ENCODE measurements at places on chromosomes 16 and 17.

- DNase-seq: no peak
These were observed 47.9 kb downstream of the WDR59 start for GRCh38 chr16:74936902-74937560.

DNA sequence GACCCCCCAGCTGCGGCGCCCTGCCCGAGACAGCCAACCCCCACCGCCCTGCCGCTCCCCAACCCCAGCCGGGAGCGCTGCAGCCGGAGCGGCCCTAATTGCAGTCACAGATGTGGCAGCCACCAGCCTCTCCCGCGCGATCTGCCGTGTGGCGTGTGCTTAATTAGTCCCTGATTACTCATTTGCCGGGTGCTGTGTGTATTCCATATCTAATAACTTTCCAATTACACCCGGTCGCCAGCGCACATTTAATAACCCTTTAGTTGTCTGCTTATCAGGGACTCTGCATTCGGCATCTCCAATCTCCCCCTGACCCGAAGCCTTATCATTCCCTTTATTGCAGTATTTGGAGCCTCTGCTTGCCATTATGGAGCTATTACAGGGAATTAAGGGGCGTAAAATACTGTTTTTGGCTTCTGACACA is 236.7 kb upstream of the CIBAR2 start:
- no peak for DNase-seq

- no peak for DNase-seq
These were observed 15.4 kb upstream of the ERN1 start for GRCh38 chr17:64145375-64145750.

GRCh38 chr16:69431948-69432468 is 7.6 kb downstream of the CYB5B start:
- DNase-seq: no peak

DNA sequence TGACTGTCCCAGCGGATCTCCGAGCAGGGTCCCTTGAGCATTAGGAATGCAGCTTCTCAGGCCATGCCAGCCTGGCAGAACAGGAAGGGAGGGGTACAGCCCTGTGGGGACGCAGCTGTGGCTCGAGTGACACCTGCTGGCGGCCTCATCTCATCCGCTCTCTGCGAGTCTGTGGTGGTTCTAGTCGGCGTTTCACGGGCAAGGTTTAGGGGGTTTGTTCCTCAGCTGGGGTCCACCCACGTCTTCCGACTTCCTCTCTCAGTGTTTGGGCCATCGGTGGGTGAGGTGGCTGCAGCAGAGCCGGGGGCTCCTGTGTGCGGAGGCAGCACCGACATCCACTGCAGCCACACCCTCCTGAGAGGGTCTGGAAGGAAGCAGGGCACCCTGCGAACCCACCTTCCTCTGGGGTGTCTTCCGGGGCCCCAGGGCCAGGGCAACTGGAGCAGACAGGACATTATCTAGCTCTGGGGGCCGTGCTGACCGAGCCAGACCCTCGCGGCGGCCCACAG is 33.3 kb downstream of the JPH3 start:
- peak; percentile 61 for DNase-seq

- no peak for DNase-seq
These were observed 44.4 kb upstream of the IRX6 start for GRCh38 chr16:55279598-55279997.

DNA sequence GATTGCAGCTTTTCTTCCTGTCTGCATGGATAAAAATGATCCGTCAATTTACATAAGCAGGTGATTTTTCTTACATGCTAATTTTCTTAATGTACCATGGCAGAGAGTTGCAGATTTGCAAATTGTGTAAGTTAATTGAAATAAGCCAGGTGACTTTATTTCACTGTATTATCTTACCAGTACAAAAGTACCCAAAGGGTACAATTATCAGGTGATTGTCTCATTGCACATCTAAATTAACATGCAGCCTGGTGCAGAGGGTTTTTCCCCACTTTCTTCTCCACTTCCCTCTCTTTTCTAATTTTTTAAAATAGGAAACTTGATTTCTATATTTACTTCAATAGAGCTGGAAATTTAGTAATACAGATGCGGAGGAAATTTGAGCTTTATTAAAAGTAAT is 11.2 kb downstream of the NLK start:
- no peak for DNase-seq

DNA sequence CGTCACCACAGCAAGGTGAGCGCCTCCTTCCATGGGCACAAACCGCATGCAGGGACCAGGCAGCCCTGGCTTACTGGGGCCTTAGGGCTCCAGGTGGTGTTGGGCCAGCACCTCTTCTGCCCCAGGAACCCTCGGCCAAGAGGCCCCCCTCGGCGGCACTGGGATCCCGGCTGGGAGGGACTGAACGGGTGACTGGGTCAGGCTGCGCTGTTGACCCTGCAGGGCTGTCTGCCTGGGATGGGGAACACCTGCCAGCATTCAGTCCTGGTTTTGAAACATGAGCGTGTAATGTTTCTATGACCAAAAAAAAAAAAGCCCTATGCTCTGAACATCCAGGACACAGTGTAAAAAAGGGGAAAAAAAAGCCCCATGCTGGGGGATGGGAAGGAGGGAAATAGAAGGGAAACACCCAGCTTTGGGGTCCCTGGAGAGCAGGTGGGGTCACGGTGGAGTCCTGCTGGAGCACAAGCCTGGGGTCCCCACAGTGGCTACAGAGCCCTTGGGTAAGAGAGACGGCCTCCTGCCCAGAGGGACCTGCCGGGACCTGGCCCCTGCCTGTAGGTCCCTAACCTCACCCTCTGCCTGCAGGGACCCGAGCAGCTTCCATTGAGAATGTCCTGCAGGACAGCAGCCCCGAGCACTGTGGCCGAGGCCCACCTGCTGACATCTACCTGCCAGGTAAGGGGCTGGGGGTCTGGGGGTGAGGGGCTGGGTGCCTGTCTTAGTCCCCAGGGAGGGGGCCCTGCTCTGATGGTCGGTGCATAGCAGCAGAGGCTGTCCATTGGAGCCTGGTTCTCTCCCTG is 9.9 kb upstream of the NUDT16L1 start:
- DNase-seq: no peak

DNA sequence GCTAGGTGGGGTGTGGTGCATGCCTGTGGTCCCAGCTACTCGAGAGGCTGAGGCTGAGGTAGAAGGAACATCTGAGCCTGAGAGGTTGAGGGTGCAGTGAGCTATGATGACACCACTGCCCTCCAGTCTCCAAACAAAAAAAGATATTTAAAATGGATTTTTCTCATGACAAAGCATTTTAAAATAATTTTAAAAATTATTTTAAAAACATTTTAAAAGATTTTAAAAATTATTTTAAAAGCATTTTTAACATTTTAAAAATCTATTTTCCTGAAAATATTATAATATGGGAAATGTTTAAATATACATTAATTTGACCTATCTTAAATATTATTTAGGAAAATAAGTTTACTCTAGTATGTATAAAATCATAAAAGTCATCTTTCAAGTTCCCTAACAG is 26.8 kb downstream of the MED13 start:
- DNase-seq: no peak

- no peak for DNase-seq
These were observed 28.2 kb downstream of the AXIN2 start for GRCh38 chr17:65533056-65533745.

DNA sequence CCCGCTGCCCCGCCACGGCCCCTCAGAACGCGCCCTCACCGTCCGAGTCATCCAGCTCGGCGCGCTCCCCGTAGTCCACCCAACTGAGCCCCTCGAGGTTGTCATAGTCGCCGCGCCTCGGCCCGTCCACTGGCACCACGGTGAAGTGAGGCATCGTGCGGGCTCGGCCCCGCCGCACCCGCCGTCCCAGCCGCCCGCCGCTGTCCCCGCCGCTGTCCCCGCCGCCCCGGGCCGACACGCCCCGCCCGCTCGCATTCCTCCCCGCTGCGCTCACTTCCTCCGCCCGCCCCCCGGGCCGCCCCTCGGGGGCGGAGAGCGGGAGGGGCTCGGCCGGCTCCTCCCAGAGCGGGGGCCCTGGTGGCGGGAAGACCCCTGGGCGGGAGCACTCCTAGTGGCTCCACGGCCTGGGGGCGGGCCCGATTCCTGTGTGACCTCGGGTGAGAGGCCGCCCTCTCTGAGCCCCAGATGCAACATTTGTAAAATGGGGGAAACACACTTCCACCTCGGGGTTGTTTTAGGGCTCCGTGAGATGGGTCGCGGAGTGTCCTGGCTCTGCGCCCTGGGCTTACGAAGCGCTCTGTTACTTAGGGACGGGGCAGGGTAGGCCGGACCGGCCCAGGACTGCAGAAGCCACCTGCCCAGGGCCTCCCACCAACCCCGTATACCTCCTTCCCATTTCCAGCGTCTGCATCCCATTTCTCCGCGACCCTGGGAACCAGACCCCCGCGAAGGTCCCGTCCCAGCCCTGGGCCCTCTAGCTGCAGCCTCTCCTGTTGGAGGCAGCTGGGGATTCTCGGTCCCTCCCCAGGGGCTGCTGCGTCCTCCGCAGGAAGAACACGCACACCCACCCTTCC is at the start of gene SLC12A4:
Gene SLC12A4 (minus strand): TSS at position 238 of the 854 bp plus-strand sequence. CDS start 84 bp downstream, at position 154.
- peak; percentile 67 for DNase-seq

GRCh38 chr17:55201308-55201932 is 63.3 kb upstream of the HLF start:
- DNase-seq: no peak

- no peak for DNase-seq
These were observed 27.7 kb downstream of the NECAB2 start for GRCh38 chr16:83995754-83996153.

- no peak for DNase-seq
These were observed 44.6 kb downstream of the SOX8 start for GRCh38 chr16:1026057-1026783.

- peak; percentile 26 for DNase-seq
These were observed 5.5 kb upstream of the SLC25A35 start for GRCh38 chr17:8300627-8301242.

GRCh38 chr17:8371786-8372185 is 4.7 kb downstream of the KRABD2 start:
- no peak for DNase-seq

DNA sequence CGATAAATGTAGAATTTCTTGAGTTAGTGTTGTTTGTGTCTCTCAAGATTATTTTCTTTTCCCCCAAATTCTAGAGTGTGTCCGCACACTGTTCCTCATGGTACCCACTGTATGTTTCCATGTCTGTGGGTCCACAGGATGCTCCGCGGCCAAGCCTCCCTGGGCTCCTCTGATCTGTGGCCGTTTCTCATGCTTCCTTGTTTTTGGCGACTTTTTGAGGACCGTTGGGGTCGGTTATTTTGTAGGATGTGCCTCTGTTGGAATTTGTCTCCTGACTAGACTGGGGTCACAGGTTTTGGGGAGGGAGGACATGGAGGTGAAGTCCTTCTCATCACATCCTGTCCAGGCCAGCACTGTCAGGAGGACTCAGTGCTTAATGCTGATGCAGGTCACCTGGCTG is 140.0 kb downstream of the LAT start:
- DNase-seq: no peak

GRCh38 chr16:8517280-8517679 is 73.0 kb downstream of the TMEM114 start:
- DNase-seq: no peak

GRCh38 chr17:5381542-5381941 is 37.9 kb downstream of the NUP88 start:
- no peak for DNase-seq

GRCh38 chr17:78645421-78646295 is 68.5 kb upstream of the DNAH17 start:
- peak; percentile 45 for DNase-seq

GRCh38 chr17:46078675-46079074 is 79.6 kb downstream of the STH start:
- no peak for DNase-seq

DNA sequence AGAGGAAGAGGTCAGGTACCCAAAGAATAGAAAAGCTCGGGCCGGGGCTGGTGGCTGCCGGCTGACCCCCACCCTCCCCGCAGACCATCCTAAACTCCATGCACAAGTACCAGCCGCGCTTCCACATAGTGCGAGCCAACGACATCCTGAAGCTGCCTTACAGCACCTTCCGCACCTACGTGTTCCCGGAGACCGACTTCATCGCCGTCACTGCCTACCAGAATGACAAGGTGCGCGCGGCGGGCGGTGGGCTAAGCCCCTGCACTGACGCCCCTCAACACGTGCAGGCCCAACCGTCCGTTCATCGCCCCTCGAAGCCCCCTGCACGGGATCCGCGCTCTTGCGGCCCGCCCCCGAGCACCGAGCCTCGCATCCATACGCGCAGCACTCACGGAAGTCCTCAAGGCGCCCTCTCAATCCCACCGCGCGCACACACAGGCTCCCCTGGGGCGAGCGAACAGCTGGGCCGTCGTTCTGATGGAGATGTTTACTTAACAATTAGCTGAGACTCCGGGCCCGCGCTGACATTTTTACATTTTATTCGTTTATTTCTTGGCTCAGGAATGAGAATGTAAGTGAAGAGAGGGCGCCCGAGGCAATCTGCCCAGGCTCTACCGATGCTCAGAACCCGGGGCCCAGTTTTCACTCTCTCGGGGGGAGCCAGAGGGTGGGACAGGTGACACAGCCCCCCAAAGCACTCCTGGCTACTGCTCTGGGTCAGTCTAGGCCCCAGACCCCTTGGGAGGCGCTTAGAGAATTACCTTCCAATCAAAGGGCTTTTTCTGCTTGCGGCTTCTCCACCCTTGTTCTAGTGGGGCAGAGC is 3.5 kb downstream of the TBX2 start:
- no peak for DNase-seq

- no peak for DNase-seq
These were observed 98.7 kb downstream of the KCNJ12 start for GRCh38 chr17:21474815-21475214.

DNA sequence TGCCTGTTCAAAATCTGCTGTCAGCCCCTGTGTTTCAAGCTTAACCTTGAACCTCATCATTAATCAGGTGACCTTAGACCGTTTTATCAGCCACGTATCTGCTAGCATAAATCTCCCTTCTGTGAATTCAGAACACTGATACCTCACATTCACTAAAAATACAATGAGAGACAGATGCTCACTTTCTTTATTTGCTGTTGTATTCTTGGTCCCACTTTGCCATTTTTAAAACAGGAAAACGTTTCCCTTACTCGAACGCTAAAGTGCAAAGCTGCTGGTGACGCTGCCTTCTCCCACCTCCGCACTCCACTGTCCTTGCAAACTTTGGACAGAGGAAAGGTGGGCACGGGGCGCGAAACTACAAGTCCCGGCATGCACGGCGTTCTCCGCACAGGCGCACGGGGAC is 220 bp upstream of the ARHGAP44 start:
- no peak for DNase-seq

- DNase-seq: no peak
These were observed 673.8 kb downstream of the WWOX start for GRCh38 chr16:78773291-78773702.

DNA sequence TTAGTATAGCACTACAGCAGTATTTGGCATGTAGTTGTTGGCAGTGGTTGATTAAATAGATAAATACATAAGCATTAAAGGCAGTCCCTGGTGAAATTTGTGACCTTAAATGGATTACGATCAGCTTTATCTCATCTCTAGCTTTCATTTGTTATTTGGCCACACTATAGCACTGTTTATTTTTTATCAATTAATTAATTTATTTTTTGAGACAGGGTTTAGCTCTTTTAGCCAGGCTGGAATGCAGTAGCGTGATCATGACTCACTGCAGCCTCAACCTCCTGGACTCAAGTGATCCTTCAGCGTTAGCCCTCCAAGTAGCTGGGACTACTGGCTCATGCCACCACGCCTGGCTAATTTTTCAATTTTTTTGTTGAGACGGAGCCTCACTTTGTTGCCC is 18.7 kb upstream of the ARHGAP17 start:
- DNase-seq: no peak

- DNase-seq: no peak
These were observed 36.5 kb upstream of the BCAS3 start for GRCh38 chr17:60641126-60641525.

Measured in stimulated activated CD4-positive, alpha-beta T cell treated with anti-CD3 and anti-CD28 coated beads, TNF-alpha, amount 100 ng/mL, for 4 hours (primary cell).